CD8-positive, alpha-beta memory T cell (primary cell): ENCODE measurements at places on chromosomes 7 and 10.

DNA sequence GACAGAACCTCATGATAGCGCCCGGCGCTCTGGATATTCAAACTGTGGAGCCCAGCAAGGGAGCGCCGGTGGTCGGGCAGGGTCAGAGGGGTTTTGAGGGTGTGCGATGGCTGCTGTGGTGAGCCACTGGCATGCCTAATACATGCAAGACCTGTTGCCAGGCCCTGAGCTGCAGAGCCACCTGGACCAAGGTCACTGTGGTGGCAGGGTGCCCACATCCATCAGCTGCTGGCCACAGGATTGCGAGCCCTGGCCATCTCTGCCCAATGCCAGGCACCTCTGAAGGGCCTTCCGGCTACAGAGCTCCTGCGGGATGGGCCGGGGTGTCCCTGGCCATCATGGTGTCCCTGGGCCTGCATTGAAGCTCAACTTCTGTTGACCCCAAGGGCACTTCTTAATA lies 123.0 kb upstream of the TNRC18 start:
- DNase-seq = no peak

- DNase-seq = no peak
Measured at GRCh38 chr7:112058686-112059085, 147.5 kb downstream of the DOCK4 start.

- no peak for DNase-seq
Measured at GRCh38 chr7:139183878-139184338, 47.1 kb upstream of the UBN2 start.

DNA sequence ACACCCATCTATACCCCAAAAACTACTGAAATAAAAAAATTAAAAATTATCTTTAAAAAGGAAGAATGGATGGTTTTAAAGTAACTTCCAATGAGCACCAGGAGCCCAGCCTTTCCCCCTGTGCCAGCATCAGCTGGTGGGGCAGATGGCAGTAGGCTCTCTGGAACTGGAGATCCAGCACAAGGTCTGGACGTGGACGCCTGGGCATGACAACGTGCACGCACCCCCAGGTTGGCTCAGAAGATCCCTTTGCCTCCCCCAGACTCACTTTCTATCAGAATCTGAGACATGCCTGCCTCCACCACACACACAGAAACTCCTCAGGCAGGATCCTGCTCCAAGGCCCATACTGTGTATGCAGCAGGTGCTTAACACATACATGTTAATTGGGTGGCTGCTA lies 35.8 kb downstream of the TCERG1L start:
- DNase-seq = no peak
